ENCODE measurements at places on chromosomes 2 and 18. TPM values are rescaled to one million over a fixed set of nuclear protein-coding genes. Genes with fewer than 3 reads are reported as not detected.

DNA sequence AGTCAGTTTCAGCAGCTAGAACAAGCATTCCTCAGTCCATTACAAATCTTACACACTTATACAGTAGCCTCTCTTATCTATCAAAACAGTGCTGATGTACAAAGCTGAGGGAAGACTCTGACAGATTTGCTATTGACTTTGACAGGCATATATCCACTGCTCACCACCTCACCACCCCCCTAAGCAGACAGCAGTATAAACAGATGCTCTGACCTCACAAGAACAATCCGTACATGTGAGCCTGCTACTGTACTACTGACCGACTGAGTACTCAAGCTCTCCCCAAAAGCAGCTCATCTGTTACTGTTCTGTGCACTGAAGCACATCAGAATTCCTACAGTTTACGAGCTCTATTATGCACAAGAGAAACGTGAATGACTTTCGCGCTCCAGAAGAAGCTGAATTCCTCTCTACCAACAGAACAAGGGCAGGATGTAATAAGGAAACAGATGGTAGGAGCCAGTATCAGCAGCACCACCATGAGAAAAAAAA, 95.6 kb upstream of the PDE1A start:
- DNase-seq = no peak
- no peak overlapping the region for H3K4me3 ChIP-seq
- no peak overlapping the region for H3K27ac ChIP-seq
- no peaks in the 10 kb centered on the region for H3K36me3 ChIP-seq
- H3K4me1 ChIP-seq = no peaks in the 10 kb centered on the region

DNA sequence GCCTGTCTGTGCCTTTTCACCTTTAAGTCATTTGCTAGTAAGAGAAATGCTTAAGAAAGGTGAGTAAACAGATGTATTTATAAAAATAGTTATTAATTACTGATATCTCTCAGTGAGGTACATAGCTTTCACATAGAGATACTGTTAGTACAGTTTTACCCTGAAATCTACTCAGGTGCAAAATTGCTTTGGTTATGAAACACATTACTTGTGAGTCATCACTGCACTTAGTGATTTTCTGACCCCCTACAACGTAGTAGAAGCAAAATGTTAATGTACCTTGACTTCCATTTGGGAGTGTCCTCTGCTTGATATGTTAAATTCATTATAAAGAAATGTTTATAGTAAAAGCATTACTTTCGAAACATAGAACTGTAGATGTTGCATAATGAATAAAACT, 6.5 kb downstream of the GLS start:
- DNase-seq = no peak
- peak overlapping the region; percentile 93 for H3K27ac ChIP-seq
- H3K36me3 ChIP-seq = peaks cover 38% of the 10 kb centered on the region
- H3K4me3 ChIP-seq = peak overlapping the region; percentile 86

DNA sequence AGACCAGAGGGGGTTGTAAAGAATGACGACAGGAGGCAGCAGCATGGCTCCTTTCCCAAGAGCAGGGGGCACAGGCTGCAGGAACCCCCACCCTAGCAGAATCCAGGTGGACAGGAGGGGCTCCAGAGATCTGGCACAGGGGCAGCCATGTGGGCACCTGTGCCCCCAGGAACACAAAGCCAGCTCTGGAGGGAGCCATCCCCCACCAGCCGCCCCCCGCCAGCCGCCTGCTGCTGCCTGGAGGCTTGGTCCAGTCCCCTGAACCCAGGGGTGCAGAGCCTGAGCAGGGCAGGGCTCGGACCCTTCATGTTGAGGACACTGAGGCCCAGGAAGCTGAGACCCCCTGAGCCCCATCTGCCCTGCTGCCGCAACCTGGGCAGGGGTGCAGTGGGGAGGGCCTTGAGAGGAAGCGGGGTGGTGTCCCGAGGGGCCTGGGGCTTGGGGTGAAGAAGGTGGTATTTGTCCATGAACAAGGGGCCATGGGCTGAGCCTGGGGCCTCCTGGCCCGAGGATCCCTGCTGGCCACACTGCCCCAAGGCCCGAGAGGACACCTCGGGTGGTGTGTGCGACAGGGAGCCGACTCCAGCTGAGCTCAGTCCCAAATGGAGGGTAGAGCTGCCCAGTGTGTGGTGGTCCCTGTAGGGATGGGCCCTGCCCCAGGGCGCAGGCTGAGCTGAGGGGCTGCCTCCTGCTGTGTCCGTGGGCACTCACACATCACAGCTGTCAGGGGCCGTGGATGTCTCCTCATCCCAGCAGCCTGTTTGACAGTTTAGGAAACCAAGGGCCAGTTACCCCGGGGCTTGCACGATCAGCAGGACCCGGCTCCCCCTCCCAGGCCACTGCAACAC, 39.8 kb upstream of the SNED1 start:
- no peaks in the 10 kb centered on the region for H3K4me1 ChIP-seq
- DNase-seq = no peak
- no peaks in the 10 kb centered on the region for H3K36me3 ChIP-seq
- no peak overlapping the region for H3K4me3 ChIP-seq
- no peak overlapping the region for H3K27ac ChIP-seq
- no peaks in the 10 kb centered on the region for H3K27me3 ChIP-seq

CDK5R2 gene
- not detected for total RNA-seq

DNA sequence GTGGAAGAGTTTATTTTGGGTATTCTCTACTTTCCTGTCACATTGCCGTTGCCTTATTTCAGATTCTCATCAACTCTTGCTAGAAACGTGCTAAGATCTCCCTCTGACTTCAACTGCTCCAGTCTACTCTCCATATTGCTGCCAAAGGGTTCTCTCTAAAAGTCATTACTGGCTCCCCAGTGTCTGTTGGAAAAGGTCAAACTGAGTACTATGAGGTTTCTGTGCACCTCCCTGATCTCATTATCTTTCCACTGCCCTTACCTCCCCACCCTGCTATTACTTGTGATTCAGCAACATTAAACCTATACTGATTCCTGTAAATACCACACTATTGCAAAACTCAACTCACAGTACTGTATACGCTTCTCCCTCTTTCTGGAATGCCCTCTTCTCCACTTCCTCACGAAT, 1.9 kb upstream of the KRCC1 start:
- peak overlapping the region; percentile 71 for H3K27ac ChIP-seq
- H3K27me3 ChIP-seq = no peaks in the 10 kb centered on the region
- peaks cover 18% of the 10 kb centered on the region for H3K36me3 ChIP-seq
- peaks cover 65% of the 10 kb centered on the region for H3K4me1 ChIP-seq
- H3K4me3 ChIP-seq = peak overlapping the region; percentile 4

DNA sequence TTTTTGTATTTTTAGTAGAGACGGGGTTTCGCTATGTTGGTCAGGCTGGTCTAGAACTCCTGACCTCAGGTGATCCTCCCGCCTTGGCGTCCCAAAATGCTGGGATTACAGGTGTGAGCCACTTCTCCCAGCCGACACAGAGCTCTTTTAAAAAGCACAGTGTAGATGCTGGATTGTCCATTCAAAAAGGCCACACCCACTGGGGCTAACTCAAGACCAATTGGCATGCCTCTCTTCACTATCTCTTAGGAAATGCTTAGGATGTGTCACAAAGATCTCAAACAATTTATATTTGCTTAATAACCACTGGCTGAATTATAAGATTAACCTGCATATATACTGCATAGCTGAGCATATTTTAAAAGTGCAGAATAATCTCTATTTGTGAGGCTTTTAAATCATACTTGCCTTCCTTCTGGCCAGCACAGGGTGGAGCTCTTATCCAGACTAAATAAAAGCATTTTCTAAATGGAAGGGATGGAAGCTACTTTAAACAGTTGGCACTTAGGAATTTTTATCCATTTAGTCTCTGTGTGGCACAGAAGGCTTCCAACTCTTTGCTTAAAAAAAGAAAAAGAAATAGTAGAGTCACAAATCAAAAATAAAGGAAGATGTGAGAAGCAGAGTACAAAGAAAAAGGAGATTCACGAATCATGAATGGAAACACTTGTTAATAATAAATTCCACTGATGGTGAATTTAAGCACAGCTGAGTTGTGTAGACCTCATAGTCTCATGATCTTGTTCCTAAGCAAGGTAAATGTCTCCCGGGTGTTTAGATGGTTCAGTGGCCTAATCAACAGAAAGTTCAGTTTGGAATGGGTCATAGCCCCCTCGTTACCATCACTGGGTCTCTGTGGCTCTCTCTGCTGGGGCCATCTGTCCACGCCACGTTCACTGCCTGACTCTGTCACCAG, 22.4 kb downstream of the CRYGD start:
- no peak overlapping the region for H3K4me3 ChIP-seq
- H3K27ac ChIP-seq = peak overlapping the region; percentile 58
- DNase-seq = no peak
- peaks cover 15% of the 10 kb centered on the region for H3K4me1 ChIP-seq
- no peaks in the 10 kb centered on the region for H3K27me3 ChIP-seq

UGT1A7 gene
- not detected for total RNA-seq

All from activated T-cell treated with anti-CD3 and anti-CD28 coated beads, Interleukin-2, amount 50 U/mL, for 72 hours (primary cell).